Upper lobe of right lung (tissue), 1 donor: ENCODE measurements at places on chromosomes 11 and 22. TPM values are rescaled to one million over a fixed set of nuclear protein-coding genes. Genes with fewer than 3 reads are reported as not detected.

DNA sequence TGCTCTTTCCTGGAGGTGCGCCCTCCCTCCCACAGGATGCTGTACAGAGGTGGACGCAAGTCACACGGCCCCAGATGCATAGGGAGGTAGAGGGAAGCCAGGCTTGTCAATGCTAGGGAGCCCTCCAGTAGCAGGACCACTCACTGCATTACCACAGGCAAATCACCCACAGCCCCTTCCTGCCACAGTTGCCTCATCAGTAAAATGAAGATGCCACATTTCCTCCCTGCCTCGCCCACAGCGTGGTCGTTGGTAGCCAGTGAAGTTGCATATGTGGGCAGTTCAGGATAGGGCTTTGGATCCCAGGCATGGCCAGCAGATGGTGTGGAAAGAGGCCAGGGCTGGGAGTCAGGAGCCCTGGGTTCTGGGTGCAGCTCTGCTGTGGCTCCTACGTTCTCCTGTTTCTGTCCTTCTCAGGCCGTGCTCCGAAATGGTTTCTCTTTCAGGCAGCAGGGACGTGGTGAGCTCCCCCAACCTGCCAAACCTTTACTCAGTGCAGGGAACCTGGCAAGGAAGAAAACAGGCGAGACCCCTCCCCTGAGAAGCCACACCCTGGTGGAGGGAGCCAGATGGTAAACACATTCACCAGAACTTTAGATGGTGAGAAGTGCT, 22.6 kb downstream of the DAGLA start:
- no peak for DNase-seq

DNA sequence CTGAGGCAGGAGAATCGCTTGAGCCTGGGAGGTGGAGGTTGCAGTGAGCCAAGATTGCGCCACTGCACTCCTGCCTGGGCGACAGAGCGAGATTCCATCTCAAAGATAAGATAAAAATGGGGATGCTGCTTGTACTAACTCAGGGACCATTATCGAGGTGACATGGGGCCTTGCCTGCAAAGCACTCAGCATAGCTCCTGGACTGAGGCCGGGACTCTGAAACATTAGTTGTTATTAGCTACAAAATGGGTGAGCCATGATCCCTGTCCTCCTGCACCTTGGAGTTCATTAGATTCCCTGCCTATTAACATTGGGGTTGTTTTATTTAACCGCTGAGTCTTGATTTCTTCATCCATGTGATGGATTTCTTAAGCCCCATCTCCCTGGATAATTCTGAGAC, 5.1 kb downstream of the PPP2R5B start:
- no peak for DNase-seq

DNA sequence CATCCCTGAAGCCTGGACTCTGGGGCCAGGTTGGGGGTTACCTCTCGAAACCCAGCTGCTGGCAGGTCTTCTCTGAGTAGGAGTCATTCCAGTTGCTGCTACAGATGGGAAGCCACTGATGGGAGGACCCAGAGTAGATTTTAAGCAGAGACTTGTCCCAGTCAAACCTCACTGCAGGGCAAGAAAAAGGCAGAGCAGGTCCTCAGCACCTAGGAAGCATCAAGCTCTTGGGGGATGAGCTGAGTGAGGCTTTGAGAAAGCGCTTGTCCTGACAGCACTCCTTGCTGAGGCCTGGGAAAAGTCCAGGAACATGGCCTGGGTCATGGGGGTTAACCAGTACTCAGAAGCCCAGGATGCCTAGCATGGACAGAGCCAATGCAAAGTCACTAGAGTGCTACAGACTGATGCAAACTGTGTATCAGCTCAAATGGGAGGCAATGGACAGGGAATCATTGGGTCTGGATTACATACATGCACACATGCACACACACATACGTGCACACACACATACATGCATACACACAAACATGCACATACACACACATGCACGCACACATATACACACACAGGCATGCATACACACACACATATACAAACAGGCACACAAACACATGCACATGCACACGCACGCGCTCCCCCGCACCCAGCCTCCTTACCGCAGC, 15.3 kb downstream of the TMPRSS13 start:
- DNase-seq = no peak

DNA sequence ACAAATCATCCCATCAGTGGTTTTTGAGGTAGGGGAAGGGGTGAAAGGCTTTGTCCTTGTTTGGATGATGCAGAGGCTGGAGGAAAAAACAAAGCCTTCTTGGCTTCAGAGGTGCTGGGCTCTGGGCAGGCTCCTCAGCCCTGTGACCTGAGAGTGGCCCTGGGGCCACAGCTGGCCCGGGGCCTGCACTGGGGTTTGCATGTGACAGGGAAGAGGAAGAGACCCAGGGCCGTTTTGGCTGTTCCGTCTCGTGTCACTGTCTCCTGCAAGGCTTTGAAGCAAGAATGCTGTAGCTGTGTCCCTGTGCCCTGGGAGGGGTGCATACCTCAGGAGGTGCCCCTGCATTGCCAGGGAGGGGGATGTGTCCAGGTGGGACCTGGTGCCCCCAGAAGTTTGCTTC, 12.6 kb downstream of the ARHGAP8 start:
- no peak for DNase-seq

GRCh38 chr11:130061017-130061416, 8.7 kb upstream of the APLP2 start:
- DNase-seq = no peak

DNA sequence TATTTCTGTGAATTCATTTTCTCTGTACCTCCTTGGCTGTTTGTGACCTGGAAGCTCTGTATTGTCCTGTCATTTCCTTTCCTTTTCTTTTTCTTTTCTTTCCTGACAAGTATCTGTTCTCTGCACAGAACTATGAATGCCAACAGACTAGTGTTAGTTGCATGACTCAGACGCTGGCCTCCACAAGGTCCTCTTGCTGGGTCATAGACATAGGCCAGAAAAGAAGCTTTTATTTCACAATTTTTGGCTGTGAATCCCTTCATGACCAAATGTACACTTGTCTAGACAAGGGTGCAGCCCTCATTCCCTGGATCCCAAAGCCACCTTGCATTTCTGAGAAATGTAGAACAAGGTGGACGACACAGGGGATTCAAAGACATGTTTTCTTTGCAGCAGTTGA, 104.1 kb upstream of the MTNR1B start:
- DNase-seq = no peak

ZP1 gene
- total RNA-seq = not detected

GRCh38 chr22:17411213-17411612, 42.0 kb downstream of the CECR2 start:
- no peak for DNase-seq

GRCh38 chr11:8075119-8075726, 5.8 kb upstream of the TUB start:
- DNase-seq = no peak

- peak; percentile 60 for DNase-seq
Observed at GRCh38 chr11:69200331-69201065, 44.8 kb downstream of the SMIM38 start.

DNA sequence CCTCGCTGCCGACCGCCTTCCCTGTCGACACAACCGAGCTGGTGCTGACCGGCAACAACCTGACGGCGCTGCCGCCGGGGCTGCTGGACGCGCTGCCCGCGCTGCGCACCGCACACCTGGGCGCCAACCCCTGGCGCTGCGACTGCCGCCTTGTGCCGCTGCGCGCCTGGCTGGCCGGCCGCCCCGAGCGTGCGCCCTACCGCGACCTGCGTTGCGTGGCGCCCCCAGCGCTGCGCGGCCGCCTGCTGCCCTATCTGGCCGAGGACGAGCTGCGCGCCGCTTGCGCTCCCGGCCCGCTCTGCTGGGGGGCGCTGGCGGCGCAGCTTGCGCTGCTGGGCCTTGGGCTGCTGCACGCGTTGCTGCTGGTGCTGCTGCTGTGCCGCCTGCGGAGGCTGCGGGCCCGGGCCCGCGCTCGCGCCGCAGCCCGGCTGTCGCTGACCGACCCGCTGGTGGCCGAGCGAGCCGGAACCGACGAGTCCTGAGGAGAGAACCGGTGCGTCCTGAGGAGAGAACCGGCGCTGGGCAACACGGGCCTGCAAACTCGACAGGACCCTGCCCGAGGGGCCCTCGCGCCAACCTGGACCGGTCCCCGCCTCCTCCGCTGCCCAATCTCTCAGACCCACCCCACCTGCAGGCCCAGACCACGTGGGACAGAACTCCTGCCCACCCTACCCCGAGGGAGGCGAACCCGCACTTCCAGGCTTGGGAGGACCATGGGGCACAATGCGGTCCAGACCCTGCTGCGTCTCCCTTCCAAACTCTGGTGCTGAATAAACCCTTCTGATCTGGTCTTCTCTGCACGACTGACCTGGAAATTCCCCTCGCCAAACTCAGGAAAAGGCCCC, 866 bp downstream of the GP1BB start:
- DNase-seq = no peak

EMID1 gene
- total RNA-seq = 15.2 TPM

DNA sequence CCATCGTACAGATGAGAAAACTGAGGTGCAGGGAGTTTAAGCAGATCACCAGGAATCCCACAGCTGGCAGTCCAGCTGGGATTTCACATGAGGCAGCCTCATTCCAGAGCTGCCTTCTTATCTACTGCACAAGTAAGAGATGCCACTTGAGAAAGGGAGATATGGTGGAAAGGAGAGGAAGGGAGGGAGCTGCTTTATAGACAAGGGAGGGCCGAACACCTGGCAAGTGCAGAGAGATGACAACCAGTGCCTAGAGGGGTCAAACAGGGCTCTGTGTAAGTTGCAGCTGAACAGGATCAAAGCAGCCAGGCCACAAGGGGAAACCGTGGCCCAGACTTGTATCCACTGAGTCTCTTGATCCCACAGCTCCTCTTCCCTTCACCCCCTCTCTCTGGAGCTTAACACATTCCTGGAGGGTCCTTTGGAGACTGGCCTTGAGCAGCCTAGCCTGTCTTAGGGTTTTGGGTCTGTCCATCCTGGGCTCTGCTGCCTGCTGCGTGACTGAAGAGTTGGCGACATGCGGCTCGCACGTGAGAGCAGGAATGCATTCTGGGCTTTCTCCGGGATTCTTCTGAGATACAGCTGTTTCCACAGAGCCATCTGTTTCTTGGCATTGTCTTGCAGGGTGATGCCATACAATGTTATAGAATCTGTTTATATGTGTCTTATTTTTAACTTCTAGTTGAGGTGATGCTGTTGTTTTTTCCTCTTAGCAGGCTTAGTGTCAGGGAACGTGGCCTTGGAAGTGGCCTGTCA, 268.5 kb upstream of the SYN3 start:
- no peak for DNase-seq

DNA sequence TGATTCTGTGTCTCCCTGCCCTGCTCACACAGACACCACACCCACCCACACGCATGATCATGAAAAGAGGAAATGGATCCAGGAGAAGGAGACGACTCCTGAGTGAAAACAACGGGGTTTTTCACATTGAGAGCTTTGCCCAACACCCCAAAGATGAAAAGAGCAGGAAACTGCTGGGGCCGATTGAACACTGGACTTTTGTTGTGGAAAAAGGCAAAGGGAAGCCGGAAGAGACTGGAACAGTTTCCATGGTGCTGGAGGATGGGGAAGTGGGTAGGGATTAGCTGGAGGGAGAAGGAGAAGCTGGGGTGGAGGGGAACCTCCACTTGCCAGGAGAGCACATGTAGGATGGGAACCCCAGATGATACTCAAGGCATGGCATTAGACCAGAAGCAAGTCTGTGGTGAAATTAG, 5.2 kb upstream of the SLC43A3 start:
- no peak for DNase-seq

DNA sequence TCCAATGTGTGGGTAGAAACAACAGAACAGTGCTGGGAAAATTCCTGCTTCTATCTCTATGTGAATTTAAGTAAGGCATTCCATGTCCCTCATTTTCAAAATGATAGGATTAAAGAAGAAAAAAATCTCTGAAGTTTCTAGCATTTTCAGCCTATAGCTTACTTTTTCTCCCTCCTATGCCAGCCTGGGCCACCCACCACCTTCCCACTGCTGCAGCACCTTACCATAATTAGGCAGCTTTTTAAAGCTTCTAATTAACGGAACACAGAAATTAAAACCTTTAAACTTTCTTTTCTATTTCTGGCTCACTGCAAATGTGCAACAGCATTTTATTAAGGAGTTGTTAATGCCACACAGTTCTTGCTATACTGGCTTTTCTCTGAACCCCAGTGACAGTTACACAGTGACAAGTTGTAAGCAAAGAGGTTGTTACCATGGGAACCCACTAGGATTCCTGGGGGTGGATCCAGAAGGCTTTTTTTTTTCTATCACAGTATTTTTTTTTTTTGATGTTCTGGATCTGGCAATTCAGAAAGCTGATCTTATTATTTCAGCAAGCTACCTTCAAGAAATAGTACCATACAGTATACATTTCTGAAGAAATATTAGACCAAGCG, 20.2 kb downstream of the CELF1 start:
- DNase-seq = no peak

HEPN1 gene
- not detected for total RNA-seq

- no peak for DNase-seq
Observed at GRCh38 chr11:118373263-118373662, 13.9 kb downstream of the UBE4A start.

DNA sequence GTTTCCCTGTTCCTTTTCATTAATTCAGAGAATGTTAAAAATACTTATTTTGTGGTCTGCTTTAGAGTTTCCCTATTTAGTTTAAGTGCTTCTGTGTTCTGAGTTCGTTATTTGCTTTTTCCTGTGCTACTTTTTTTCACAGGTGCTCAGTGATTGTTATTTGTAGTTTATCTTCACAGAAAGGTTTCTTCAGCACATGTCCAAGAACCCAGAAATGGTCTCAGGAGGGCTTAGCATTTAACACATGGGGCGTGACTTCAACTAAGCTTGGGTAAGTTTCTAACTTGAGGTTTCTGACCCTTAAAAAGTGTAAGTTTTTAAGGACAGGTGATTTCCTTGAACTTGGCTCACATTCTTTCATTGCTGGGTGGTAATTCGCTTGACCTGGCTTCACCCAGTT, 157.3 kb downstream of the AASDHPPT start:
- DNase-seq = no peak

GRCh38 chr11:72013765-72014711, 15.3 kb downstream of the IL18BP start:
- peak; percentile 49 for DNase-seq

GRCh38 chr22:23251445-23252093, 71.3 kb downstream of the BCR start:
- no peak for DNase-seq

GRCh38 chr11:125842321-125842948, 9.3 kb downstream of the PATE4 start:
- DNase-seq = no peak

DNA sequence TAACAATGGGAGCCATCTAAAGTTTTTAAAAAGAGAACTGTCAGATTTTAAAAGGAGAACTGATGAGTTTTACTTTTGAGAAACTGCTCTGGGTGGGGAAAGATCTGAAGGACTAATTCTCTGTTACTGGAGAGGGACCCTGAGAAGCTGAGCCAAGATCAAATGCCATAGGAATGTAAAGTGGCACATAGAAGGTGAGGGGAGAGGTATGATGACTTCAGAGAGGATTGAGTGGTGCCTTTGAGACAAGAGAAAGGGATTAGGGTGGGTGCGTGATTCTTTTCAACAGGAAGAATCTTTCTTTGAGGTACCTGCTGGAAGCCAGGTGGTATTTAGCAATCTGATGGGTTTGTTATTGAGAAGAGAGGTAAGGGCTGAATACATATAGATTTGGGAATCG, 9.0 kb downstream of the CRKL start:
- no peak for DNase-seq

- DNase-seq = peak; percentile 54
Observed at GRCh38 chr22:47030881-47031627, 268.6 kb downstream of the TBC1D22A start.

GRCh38 chr22:35617137-35617755, at the start of gene MB:
Gene MB, minus strand, starts transcription at chr22:35617329. Its CDS starts 72 bp downstream, at chr22:35617257.
- DNase-seq = no peak
